NCI-H774 (cell line): ENCODE measurements at places on chromosomes 4 and X.

GRCh38 chr4:20421603-20421985 is 169.9 kb downstream of the SLIT2 start:
- no peak for DNase-seq

GRCh38 chr4:176760471-176760870 is 32.3 kb downstream of the VEGFC start:
- DNase-seq, result no peak

- DNase-seq, result no peak
These were observed 42.7 kb upstream of the CLNK start for GRCh38 chr4:10727140-10727880.

- DNase-seq, result no peak
These were observed 1389.4 kb downstream of the C4orf33 start for GRCh38 chr4:130485371-130485770.

DNA sequence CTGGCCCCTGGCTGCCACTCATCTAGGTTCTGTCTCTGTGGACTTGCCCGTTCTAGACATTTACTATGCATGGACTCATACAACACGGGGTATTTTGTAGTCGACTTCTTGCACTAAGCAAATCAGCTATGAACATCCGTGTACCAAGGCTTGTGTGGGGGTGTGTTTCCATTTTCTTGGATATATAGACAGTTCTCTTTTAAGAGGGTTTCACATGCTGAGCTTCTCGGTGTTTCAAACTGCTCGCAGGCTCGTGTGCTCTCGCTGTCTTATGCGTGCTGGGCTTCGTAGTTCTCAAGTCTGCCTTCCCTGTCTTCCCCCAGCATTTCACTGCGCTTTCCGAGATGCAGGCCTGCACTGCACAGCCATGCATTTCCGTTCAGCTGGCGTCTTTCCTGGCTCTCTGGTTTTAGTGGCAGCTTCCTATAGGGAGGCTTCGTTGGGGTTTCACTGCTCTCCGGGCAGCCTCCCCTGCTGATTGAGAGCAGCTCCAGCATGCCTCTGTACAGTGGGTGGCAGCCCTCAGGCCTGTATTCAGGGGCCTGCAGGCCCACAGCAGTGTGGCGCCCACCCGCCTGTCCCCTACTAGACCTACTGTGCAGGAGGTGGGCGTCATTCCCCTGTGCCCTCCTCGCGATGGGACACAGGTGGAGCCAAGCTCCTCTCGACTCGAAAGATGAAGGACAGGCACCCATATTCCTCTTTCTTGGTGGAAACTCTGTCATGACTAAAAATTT is 27.6 kb downstream of the ZBTB49 start:
- DNase-seq, result no peak

DNA sequence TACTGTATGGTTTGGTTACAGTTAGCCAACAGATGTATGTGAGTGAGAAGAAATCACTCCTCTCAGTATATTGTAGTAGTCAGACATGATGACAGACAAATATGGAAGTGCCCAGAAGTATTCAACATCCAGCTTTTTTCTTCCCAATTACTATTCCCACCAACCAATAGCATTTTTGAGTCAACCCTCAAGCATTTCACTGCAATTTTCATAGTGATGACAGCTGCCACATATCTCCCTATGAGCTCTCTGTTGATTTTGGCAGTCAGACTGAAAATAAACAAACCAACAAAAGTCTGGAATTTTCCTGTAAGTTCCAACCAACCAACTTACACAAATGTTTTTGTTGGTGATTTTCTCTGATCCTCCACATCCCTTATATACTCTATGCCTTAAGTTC is 8.2 kb upstream of the TRAM1L1 start:
- no peak for DNase-seq

GRCh38 chrX:45621376-45622041 is 420.8 kb upstream of the DIPK2B start:
- no peak for DNase-seq

DNA sequence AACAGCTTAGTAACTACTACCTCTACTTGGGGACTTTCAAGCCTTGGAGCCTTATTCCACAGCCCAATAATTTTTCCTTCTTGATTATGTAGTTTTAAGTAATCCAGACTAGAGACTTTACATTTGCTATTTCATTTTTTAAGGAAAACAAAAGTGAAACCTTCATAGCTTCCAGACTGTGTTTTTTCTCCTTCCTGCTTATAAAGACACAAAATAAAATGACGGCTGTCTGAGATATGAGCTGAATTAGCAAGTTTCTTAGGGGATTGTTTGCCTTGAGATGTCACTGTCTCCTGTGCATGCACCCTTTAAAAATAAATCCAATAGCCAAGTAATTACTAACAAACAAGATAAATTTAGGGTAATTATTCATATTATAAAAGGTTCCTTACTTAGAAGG is 78.8 kb upstream of the PACRGL start:
- DNase-seq, result no peak

GRCh38 chr4:134505511-134505910 is 303.9 kb upstream of the PABPC4L start:
- no peak for DNase-seq

DNA sequence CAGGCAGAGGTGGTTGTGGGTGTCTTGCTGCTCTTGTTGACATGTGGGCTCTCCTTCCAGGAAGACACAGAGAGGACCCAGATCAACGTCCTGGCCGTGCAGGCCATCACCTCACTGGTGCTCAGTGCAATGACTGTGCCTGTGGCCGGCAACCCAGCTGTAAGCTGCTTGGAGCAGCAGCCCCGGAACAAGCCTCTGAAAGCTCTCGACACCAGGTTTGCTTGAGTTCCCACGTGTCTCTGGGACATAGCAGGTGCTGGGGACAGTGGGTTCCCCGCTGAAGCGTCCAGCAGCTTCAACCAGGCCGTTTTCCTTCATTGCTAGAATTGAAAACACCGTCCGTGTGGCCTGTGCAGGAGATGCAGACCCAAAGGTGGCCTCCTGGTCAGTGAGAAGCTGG is 25.6 kb upstream of the MSANTD1 start:
- no peak for DNase-seq

GRCh38 chr4:127829014-127829413 is 46.9 kb downstream of the HSPA4L start:
- no peak for DNase-seq

DNA sequence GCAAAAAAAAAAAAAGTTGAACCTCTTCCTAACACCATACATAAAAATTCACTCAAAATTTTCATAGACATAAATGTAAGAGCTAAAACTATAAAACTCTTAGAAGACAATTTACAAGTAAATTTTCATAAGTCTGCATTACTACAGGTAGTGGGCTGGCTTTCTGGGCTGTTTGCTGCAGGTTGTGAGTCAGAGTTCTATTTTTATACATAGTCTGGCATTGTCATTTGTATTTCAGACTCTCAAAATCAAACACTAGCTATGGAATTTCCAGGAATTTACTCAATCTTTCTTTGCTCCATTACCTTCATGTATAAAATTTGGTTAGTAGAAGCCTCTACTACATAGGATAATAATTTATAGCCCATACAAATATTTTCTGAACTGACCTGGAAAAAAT is 227.2 kb downstream of the COX18 start:
- DNase-seq, result no peak

GRCh38 chrX:154115750-154116149 is 18.2 kb upstream of the MECP2 start:
- DNase-seq, result no peak

GRCh38 chr4:86626066-86626465 is 32.0 kb downstream of the PTPN13 start:
- DNase-seq, result no peak

- DNase-seq, result no peak
These were observed 23.9 kb downstream of the MOB1B start for GRCh38 chr4:70925899-70926635.

GRCh38 chr4:172061204-172061603 is 248.0 kb downstream of the GALNTL6 start:
- DNase-seq, result no peak

- no peak for DNase-seq
These were observed 103.7 kb downstream of the AKAP4 start for GRCh38 chrX:50097071-50097470.

- no peak for DNase-seq
These were observed 73.5 kb downstream of the HS3ST1 start for GRCh38 chr4:11355226-11355625.

GRCh38 chr4:120839974-120840751 is 82.4 kb downstream of the PRDM5 start:
- DNase-seq, result no peak

DNA sequence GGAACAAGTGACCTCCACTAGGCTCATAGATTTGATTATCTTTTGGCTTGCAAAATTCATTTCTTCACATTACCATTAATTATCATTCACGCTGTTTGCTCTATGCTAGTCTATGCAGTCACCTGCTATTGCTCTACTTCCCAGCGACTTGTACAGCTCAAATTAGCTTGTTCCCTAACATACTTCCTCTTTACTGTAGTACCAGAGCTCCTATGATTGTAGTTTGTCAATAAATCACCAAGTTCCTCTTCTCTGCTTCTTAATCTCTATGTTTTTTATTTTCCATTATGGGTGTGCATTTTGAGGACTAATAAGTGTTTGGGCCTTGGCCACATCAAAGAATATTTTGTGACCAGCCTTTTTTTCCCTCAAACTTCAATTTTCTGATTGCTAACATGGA is 6.2 kb upstream of the GSPT2 start:
- no peak for DNase-seq

GRCh38 chrX:48648336-48648751 is 35.3 kb upstream of the WAS start:
- no peak for DNase-seq

DNA sequence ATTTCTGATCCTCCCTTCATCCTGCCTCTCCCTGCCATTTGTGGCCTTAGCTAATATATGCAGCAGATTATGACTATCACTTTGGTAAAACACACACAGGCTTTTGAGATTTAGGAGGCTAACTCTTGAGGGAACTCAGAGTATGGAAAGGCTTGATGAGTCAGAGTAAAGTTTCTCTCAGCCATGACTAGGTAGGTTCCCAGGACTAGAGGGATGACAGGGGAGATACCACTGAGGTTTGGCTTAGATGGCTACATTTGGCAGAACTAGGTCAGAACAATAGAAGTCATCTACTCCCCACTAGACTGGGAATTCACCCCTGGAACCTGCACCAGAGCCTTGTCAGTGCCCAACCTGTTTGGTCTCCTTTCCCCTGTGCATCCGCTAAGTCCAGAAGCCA is 585.7 kb downstream of the TLL1 start:
- DNase-seq, result no peak

GRCh38 chrX:108299101-108299591 is 139.1 kb downstream of the COL4A6 start:
- no peak for DNase-seq

GRCh38 chr4:57090079-57090478 is 20.1 kb downstream of the IGFBP7 start:
- no peak for DNase-seq

GRCh38 chrX:154729439-154729838 is 21.4 kb downstream of the GAB3 start:
- DNase-seq, result no peak

GRCh38 chr4:5553801-5554200 is 154.6 kb downstream of the EVC2 start:
- DNase-seq, result no peak

GRCh38 chr4:12359420-12359819 is 930.7 kb upstream of the HS3ST1 start:
- no peak for DNase-seq

DNA sequence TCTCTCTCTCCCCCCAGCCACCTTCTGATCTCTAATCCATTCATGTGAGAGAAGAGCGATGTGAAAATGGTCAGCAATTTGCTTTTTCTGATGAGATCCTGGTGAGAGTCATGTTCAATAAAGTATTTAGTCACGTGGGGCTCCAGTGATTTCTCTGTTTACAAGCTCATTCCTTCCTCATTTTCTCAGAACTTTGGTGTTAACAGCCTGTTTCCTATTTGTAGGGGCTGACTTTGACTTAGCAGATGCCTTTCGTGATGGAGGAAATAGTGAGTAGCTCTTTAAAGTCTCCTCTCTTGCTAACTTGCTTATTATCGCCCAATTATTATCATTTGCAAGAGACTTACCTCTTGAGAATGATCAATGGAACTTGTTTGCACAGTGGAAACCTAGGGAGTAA is 72.6 kb upstream of the CD99 start:
- no peak for DNase-seq

DNA sequence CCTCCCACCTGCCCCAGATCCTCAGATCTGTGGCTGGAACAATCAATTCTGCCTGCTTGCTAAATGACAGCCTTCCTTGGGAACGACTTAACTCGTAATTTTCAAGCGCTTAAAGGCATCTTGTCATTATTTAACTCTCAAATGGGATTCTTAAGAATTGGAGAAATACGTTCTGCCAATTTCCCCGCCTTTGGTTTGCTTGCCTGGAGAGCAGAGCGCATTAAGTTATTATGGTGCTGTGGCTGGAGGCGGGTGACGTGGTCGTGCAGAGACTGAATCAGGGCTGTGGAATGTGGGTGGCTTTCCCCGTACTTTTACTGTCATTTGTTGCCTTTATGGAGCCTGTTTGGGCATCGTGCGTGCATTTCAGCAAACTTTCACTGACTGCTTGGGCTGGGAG is 78.9 kb upstream of the PSAPL1 start:
- no peak for DNase-seq
